ENCODE measurements at places on chromosomes 11 and 22.
A peak's percentile ranks its signal among the peaks of the same experiment; 100 is the strongest.

GRCh38 chr22:19576460-19577421 is 52.5 kb upstream of the CLDN5 start:
- DNase-seq, result no peak

- DNase-seq, result no peak
Observed at GRCh38 chr11:12473381-12473780, 96.0 kb downstream of the PARVA start.

DNA sequence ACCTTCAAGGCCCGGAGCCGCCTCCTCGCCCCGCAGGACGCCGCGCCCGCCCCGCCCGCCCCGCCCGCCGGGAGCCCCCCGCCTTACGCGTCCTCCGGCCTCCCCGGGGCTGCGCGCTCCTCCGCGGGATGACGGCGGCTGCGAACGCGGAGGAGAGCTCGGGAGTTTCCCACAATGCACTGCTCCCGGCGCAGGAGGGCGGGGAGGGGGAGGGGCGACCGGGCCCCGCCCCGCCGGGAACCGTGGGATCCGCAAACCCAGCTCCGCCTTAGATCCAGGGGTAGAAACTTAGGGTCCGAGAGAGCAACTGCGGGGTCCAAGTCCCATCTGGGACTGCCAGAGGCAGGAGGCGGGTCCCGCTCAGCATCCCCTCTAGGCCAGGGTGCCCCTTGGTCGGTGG is at the start of gene CEND1:
Gene CEND1, minus strand, starts transcription at position 148 of the 400 bp plus-strand sequence. CDS start 1,514 bp downstream, outside the sequence.
- DNase-seq, result no peak

- no peak for DNase-seq
Observed at GRCh38 chr22:30386608-30386959, 627 bp downstream of the RNF215 start.

DNA sequence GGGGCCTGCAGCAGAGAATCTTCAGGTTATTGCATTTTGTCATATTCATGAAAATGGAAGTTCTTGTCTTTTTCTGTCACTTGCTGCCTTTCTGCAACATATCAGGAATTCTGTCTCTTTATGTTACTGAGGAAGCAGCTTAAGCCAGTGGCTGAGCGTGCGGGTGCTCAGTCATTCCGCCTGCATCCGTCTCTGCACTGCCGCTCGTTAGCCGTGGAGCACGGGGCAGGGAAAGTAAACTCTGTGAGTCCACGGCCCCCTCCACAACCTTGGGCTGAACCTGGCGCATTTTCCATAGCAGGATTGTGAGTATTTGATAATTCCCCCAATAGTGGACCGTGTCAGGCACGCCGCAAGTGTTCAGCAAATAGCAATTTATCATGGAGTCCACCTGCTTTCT is 1007.7 kb downstream of the BRD1 start:
- DNase-seq, result peak; percentile 16

- no peak for DNase-seq
Observed at GRCh38 chr11:113241636-113242054, 72.7 kb upstream of the TTC12 start.

DNA sequence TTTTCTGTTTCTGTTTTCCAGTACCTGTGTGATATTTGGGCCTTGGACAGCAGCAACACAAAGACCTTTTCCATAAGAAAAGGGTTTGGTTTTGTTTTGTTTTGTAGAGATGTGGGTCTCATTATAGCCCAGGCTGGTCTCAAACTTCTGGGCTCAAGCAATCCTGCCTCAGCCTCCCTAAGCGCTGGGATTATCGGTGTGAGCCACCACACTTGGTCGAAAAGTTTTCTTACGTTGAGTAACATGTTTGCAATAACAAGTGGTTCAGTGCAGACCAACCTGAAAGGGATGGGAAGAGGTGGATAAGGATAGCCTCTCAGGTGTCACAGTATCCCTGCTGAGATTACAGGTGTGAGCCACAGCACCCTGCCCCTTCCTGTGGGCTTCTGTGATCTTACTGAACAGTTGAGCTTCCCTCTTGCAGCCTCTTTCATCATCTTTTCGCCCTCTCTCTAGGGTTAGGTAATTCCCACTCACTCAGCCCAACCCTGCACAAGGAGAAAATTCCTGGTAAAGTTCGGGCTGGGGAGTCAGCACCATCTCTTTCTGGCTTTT is 3.5 kb upstream of the MRPL48 start:
- DNase-seq, result no peak

- DNase-seq, result no peak
Observed at GRCh38 chr11:117959438-117960149, 26.6 kb upstream of the IL10RA start.

GRCh38 chr11:2940921-2941821 is 12.0 kb upstream of the PHLDA2 start:
- no peak for DNase-seq

GRCh38 chr11:134266841-134267251 is 9.3 kb upstream of the GLB1L3 start:
- DNase-seq, result no peak

GRCh38 chr11:22331771-22332170 is 6.4 kb upstream of the SLC17A6 start:
- no peak for DNase-seq

- DNase-seq, result no peak
Observed at GRCh38 chr22:38981005-38981991, 849 bp upstream of the APOBEC3B start.

DNA sequence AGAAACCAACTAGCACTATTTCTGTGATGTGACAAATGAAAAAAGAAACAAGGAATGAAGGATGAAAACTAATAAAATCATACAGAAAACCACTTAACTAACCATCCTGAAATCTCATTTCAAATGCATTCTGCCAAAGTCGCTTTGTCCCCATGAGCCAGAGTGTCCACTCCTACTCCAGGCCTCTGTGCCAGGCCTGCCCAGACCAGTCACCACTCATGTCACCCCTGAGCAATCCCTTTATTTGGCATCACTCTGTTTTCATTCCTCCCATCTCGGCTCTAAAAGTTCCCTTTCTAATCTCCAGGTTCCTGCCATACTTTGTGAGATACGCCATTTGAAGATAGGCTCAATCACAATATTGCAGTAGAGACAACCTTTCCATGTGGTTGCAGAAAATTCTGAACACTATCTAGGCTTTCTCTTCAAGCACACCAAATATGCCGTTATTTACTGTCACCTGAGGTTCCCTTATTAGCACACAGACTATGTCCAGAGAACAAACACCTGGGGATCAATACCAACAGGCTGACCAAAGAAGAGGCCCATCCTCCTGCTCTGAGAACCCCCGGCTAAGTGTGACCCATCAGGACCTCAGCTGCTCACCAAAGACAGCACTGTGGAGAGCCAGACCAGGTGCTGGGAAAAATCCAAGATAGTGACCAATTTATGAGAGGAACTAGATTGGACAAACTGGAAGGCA is 202.4 kb downstream of the LARGE1 start:
- no peak for DNase-seq

GRCh38 chr11:130404727-130405126 is 23.7 kb downstream of the ADAMTS8 start:
- no peak for DNase-seq
